ENCODE measurements at places on chromosomes 1 and 21.

DNA sequence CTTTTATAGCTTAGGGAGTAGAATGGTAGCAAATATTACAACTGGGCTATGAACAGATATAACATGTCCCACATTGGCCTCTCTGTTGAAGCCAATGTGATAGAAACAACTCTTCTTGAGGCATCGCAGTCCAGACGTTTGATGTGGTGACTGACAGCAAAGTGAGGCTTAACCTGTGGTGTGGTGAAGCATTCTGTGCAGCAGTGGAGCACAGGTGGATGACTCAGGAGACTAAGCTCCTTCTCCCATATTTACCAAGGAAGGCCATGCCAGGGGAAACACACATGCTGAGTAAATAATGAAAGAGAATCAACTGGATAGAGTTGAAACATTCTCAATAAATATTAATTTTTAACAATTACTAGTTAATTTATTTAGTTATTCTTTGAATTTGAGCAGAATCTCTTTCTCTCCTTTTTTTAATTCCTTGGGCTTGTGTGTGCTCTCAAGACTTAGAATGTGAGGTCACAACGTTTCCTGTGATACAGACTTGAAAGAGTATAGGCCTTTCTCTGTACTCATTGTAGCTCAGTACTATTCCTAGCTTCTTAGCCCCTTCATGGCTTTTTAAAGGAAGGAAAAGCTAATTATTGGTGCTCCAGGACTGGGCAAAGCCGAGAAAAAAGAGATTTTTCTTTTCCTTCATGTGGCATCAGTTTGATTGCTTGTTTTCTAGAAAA is 17.6 kb downstream of the CRB1 start:
- DNase-seq: no peak

DNA sequence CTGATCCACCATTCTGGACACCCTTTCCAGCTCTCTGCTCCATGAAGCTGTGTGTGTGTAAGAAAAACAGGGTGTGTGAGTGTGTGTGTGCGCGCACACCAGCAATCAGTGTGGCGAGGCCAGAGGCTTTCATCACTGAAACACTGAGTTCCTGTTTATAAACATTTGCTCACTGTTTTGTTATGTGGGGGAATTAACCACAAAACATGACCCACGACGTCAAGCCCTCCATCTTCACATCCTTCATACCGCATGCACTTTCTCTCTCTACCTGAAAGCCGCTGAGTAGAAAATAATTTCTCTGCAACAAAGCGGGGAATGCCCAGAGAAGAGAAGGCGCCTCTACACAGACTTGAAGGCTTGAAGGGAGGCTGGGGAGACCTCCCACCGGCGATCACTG is 148.9 kb upstream of the IRF2BP2 start:
- no peak for DNase-seq

- no peak for DNase-seq
These were observed 63.3 kb upstream of the ARTN start for GRCh38 chr1:43870306-43870705.

GRCh38 chr1:107105914-107106313 is 34.9 kb upstream of the NTNG1 start:
- DNase-seq: no peak

DNA sequence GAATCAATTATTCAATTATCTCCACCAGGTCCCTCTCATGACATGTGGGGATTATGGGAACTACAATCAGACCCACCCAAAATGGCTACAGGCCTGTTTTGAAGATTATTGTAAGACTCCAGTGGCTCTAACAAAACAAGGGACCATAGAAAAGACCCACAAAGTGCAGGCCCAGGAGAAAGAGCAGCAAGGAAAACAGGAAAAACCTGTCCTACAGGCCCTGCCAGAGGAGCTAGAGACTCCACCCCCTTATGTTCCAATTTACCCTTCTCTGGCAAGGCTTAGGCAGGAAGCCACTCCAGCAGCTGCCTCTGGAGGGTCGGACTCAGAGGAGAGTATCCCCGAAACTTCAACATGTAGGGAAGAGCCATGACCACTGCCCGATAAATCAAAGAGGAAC is 96.5 kb downstream of the LIPI start:
- no peak for DNase-seq

- DNase-seq: no peak
These were observed 176.4 kb downstream of the RGS7 start for GRCh38 chr1:241180569-241180968.

- no peak for DNase-seq
These were observed 103.2 kb downstream of the SGIP1 start for GRCh38 chr1:66637146-66637545.

- no peak for DNase-seq
These were observed 45.7 kb downstream of the LHX4 start for GRCh38 chr1:180275726-180276125.

- no peak for DNase-seq
These were observed 33.6 kb downstream of the ERI3 start for GRCh38 chr1:44321466-44321865.

DNA sequence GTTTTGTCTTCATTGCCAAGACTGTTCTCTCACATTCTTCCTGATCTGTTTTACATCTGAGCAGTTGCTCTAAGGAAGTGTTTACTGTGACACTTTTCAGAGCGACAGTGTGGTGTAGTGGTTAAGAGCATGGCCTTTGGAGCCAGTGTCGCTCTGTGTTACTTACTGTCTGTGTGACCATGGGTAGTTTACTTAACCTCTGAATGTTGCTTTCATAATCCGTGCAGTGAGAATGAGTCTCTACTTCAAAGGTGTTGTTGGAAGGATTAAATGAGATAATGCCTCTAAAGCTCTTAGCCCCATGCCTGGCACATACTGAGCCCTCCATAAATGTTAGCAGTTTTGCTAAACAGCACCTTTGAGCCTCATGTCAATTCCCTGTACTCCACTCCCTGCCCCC is 35.9 kb upstream of the ZFP69B start:
- DNase-seq: no peak

DNA sequence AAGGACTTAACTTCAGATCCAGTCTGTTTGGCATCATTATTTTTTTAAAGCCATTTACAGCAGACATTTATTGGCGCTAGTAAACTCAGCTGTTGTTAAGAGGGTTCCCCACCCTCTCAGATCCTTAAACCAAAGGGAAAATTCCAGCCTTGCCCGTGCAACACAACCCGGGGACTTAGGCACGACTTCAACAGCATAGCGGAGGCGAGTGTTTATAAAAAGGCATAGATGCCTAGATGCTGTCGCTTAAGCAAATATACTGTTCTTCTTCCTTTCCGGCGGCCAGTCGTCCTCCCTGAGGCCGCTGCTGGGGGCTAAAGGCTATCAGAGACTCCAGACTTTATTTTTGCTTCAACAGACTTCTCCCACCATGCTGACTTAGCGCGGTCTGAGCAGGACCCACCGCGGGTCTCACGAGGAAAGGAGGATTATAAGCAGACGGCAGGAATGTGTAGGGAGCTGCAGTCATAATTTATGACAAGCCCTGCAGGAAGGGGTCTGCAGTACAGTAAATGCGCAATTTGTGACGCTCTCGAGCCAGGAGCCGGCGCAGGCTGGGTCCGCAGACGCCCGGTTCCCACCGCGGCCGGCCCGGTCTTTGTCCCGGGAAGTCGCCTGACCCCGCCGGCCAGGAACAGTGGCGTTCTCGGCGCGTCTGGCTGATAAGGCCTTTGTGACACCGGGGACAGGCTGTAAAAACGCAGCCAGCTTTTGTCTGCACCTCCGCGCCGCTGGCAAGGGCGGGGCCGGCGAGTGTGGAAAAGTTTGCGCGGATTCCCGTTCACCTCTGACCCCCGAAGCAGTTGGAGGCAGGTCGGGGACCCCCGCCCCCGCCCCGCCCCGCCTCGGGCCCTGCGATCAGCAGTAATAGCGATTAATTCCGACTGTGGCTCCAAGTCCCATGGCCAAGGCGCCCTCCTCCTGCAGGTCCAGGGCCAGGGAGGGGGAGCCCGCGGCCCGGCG is 61.2 kb upstream of the ARHGEF16 start:
- no peak for DNase-seq

- no peak for DNase-seq
These were observed 287.5 kb downstream of the PTGER3 start for GRCh38 chr1:70760154-70760553.

- DNase-seq: no peak
These were observed 81.3 kb downstream of the UROD start for GRCh38 chr1:45093334-45093733.

DNA sequence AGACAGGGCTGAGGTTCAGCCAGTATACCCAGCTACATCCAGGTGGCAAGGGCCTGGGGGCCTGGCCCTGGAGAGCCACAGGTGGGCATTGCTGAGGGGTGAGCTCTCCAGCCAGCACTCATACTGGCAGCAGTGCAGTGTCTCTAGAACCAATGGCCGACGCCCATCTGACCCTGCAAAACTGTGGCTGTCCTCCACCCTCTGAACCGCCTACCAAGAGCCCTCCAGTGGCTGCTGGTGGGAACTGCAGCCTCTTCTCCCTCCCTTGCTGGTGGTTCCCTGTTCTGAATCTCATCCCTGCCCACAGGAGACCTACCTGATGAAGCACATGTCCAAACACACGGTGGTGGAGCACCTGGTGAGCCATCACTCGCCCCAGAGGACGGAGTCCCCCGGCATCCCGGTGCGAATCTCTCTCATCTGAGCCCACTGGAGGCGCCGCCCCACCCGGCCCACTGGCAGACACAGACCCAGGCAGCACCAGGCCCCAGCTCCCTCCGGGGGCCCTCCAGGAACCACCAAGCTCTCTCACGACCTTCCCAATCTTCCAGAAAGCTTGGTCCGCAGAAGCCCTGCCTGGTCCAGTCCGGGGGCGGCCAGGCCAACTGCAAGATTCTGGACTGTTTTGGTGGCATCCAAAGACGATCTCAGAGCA is 22.1 kb downstream of the A3GALT2 start:
- DNase-seq: peak; percentile 21

DNA sequence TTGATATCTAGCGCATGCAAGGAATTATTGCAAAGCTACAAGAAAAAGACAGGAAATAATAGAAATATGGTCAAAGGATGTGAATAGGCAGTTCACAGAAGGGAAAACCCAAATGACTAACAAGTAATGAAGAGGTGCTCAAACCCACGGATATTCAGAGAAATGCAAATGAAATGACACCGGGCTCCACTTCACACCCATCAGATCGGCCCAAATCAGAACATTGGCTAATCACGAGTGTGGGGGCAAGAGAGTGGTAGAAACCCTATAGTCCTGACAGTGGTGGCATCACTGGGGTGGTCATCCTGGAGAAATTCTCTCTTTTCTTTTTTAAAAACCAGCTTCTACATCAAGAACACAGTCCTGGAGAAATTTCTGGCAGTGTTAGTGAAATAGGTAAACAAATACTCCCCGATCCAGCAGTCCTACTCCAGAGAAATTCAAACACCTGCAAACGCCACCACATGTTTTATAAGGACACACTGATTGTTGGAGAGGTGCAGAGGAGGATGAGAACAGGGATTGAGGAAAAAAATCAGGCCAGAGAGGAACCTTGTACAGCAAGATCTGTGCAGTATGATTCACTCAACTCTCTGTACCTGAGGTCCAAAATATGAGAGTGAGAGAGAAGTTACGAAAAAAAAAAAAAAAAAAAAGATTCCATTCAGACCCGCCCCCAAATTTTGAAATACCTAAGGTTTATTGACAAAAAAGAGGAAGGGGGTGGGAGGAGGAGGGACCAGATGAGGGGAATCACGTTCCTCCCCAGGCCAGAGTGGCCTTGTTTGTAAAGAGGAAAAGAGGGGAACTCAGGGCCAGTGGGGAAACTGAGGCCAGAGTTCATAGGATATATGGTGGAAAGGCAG is 9.2 kb upstream of the TNFRSF1B start:
- DNase-seq: no peak

GRCh38 chr1:69363236-69363635 is 204.5 kb upstream of the LRRC7 start:
- DNase-seq: no peak

- no peak for DNase-seq
These were observed 227.2 kb downstream of the DPYD start for GRCh38 chr1:97693601-97694000.

DNA sequence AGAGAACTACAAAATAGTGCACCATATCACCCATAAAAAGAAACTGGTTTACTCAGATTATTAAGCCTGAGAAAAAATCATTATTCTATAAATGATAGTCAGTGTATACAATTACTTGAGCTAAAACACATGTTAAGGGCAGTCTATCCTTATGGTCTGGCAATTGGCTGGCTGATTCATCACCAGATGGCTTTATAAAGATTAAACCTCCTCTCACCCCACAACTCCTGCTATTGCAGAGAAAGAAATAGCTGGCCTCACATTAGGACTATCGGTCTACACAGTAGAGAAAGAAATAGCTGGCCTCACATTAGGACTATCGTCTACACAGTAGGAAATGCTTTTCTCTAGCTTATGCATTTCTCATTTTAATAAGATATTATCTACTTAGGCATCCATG is 21.2 kb downstream of the CEP170 start:
- no peak for DNase-seq

GRCh38 chr1:246146804-246147523 is 360.1 kb downstream of the SMYD3 start:
- DNase-seq: no peak

DNA sequence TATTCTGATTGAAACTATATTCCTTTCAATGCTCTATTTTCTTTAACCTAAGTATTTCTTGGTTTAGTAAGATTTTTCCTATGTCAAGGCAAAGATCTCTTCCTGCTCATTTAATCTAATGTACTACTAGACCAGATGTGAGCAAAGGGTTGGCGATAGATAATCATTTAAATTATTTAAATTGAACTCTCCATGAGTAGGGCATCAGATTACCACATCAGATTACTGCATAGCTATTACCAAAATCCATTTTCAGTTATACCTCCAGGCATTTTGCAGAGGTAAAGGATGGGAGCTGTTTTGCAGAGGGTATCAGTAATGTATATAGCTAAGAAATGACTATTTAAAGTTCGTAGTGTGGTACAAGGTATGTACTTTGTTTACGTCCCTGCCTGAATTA is 607.9 kb downstream of the PTPRC start:
- DNase-seq: no peak

DNA sequence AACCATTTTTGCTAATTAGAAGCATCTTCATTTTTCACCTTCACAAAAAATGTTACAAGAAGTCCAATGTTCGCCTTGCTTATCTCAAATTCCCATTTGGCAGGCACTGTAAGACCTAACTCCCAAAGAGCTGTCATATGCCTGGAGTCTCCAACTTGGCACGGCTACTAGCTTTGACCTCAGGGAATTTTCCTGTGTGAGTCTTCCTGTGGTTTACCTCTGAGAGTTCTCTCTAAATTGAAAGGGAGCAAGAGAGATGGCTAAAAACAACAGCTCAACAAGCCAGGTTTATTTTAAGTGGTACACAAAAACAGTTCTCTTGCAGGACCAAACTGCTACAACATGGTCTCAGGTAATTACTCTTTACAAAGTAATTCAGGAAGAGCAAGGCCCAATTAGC is 756.0 kb upstream of the ADGRL2 start:
- DNase-seq: no peak

All from stimulated activated CD4-positive, alpha-beta T cell treated with anti-CD3 and anti-CD28 coated beads, Interleukin-15, amount 100 ng/mL, for 1 hour (primary cell).